ENCODE measurements at places on chromosomes 6 and 20. TPM values are rescaled to one million over a fixed set of nuclear protein-coding genes. Genes with fewer than 3 reads are reported as not detected.

GSTA1 gene
- total RNA-seq = 0.15 TPM

SEL1L2 gene
- not detected for total RNA-seq

GPLD1 gene
- total RNA-seq = 0.45 TPM

SYTL3 gene
- total RNA-seq = 10.3 TPM

DNA sequence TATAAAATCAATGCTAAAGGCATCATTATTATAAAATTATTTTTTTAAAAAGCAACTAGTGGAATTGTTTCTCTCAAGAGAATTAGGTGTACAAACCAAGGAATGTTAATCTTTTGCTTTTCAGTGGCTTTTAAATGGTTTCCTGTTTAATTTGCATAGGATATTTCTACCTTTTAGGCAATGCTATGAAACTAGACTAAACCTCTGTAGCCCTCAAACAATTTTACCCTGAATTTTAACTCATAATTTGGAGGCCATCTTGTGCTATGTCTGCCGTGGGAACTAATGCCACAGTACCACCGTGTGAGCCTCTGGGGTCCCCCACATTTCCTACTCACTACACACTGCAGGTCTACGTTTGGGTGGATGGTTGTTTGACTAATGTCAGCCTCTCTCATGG lies 20.6 kb downstream of the PHACTR2 start:
- no peak for DNase-seq

DNA sequence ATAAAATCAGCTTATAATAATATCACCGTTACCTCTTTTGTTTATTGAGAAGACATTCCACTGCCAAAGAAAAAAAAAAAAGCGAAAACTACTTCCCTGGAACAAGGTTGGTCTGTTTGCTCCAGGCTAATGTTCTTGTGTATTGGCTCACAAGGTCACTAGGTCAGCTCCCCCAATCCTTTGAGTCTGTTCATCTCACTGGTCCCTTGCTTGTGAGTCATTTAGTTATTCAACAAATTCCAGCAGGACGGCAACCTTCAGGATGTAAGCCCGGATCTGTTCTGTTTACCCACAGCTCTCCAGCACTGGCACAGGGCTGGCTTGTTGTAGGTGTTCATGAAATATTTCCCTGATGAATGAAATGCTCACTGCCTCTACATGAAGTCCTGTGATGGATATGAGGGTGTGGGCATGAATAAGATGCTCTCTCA lies 3.3 kb downstream of the ARHGAP40 start:
- DNase-seq = peak; percentile 100

GRCh38 chr6:118304321-118304720 lies 243.8 kb upstream of the PLN start:
- DNase-seq = no peak

CCNC gene
- total RNA-seq = 104 TPM
